Stimulated activated CD8-positive, alpha-beta memory T cell treated with anti-CD3 and anti-CD28 coated beads, Interleukin-4, amount 100 ng/mL, for 4 hours (primary cell): ENCODE measurements at places on chromosomes 12 and 14.

DNA sequence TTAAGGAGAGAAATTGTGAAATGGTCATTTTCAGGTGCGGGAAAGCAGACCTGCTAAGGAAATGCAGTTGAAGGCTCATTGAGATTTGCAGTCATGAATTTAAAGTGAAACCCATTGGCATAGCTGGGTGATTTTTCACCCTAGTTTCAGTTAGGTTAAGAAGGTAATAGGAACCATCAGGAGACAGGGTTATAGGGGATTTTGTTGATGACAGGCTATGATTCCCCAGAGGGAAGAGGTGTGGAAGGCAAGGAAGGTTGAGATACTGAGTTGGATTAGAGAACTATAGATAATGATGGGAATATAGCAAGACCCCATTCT is 22.7 kb upstream of the BMAL2 start:
- no peak for DNase-seq

GRCh38 chr14:102819176-102819628 is 42.0 kb downstream of the TRAF3 start:
- peak; percentile 23 for DNase-seq

DNA sequence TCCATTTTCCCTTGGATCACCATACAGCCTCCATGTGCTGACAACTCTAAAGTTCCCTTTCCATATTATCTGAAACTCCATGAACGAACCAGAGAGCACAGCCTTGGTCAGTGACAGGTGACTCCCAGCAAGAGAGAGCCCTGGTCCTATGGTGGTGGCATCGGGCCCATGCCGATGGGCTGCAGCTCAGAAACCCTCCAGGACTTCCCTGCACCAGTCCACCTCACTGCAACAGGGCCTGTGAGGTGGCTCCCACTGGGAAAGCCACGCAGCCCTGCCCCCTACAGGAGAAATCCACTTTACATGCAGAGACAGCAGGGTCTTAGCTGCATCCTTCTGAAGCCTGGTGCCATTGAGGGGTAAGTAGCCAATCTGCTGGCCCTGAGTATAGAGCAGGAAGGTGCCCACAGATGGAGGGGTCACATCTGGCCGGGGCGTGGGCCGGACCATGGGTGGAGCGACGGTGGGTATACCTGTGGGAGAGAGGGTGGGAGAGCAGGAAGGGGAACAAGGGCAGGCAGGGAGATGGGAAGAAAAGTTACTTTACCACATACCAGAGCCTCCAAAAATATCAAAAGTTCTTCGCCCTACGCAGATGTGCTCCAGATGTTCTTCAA is 24.7 kb downstream of the RTRAF start:
- DNase-seq, result no peak

DNA sequence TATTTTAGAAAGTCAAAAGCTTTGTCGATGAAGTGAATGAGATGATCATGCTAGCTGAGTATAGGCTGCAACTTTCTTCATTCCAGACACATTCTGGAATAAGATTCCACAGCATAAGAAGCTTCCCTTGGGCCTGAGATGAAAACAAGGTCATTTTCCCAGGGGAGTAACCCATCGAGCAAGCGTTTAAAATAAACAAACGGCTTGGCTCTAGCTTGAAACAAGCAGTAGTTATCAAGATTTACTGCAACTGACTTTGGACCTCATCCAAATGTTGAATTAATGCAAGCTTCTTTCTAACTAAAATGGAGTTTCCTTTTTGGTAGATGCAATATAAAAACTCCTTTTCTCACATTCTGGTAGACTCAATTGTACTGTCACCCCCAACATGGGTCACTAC is 23.0 kb downstream of the KCNJ8 start:
- DNase-seq, result no peak

GRCh38 chr12:3033539-3033867 is 43.7 kb upstream of the TSPAN9 start:
- DNase-seq, result no peak
